ENCODE measurements at places on chromosomes 2 and 18.

GRCh38 chr2:26503231-26503880 lies 25.4 kb upstream of the OTOF start:
- peak; percentile 78 for DNase-seq

- DNase-seq = no peak
Observed at GRCh38 chr2:221691571-221691970, 119.5 kb upstream of the EPHA4 start.

- no peak for DNase-seq
Observed at GRCh38 chr18:57833441-57834101, 30.5 kb upstream of the ATP8B1 start.

DNA sequence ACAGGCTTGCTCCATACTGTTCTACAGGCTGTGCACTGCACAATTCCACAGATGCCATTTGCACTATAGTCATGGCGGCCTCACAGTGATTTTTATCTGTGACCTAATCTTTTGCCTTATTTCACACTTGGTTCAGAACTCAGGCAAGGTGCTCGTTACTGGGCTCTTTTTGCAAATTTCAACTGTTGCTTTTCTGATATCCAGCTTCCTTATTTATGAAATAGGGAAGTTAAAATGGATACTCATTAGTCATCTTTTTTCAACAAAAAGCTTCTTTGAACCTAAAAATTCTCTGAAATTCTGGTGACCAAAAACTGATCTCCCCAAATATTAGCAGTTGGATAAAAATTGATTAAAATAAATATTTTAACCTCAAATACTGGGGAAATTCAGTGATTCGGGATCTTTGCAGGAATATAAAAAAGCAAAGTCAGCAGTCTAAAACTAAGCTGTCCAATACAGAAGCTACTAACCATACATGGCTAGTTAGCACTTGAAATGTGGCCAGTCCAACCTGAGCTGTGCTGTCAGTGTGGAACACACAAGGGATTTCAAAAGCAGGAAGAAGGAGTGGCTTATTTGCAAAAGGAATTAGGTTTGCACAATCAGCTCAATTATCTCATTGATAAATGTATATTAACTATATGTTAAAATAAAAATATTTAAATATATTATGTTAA lies 134.4 kb downstream of the COL4A4 start:
- DNase-seq = no peak

DNA sequence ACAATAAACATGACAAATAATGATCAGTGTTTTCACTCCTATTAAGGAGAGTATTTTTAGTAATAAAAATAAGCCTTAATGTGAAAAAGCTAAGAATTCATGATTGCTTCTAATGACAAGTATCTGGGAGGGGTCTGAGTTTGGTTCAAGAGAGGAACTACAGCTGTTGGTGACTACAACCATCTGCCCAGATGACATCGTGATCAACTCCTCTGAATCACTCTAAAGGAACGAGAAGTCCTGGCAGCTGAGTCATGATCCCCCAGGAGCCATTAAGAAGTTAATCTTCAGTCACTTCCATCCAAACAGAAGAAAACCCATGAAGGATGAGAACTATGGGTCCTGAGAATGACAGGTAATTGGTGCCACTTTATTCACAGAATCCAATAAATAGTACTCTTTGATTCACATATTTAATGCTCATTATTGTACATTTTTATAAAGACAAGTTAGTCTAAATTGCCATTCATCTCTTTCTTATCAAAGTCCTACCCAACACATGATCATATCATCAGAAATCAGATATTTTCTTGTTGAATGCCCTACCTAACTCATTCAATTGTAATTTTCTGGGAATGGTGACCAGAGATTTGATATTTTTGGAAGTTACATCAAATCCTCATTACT lies 6.8 kb downstream of the TFPI start:
- DNase-seq = no peak

DNA sequence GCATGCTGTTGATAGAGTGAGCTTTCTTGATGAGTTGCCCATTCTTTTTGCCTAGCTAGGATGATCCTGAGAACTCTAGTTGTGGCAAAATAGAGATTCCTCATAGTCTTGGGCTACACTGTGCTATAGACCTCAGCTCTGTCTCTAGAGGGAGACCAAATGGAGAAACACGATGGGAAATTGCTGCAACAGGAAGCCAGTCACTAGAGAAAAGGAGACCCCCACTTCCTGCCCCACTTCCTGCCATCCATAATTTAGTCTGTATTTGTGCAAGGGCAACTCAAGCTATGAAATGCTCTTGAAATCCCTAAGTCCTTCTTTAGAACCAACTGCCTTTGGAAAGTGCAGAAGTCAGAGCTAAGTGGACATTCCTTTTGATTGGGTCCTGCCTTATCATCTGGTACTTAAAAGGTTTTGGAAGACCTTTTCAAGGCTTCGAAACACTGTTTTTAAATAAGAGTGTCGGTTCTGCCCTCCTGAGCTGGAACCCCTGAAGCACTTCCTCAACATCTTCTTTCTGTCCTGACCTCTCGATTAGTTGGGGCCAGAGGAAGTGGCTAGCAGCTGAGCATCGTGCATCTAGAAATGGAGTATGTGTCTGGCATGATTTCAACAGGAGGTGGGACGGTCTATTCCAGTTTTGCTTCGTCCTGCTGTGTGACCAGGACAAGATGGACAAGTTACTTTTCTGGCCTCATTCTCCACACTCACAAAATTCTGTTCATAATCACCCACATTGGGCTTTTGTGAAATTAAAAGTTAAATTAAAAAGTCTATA lies 8.6 kb upstream of the KCNE4 start:
- DNase-seq = no peak

DNA sequence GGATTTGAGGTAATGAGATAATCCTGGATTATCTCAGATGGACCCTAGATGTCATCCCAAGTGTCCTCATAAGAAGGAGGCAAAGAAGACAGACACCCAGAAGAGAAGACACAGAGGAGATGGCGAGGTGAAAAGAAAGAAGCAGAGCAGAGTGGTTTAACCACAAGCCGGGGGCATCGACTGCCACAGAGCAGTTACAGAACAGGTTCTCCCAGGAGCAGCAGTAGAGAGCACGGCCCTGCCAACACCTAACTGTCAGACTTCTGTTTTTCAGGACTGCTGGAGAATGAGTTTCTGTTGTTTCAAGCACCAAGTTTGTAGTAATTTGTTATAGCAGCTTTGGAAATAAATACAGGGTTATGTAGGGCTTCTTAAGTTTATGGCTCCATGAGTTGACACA lies 437.0 kb downstream of the THSD7B start:
- no peak for DNase-seq

DNA sequence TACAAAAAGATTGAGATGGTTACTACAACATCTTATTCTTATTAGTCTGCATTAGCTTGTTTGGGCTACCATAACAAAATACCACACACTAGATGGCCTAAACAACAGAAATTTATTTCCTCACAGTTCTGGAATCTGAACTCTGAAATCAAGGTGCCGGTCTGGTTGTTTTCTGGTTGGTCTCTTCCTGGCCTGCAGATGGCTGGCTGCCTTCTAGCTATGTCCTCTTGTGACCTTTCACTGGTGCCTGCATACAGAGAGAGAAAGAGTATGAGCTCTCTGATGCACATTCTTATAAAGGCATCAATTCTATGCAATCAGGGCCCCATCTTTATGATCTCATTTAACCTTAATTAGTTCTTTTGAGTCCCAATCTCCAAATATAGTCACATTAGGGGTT lies 696.5 kb downstream of the TDRD15 start:
- no peak for DNase-seq

- DNase-seq = no peak
Observed at GRCh38 chr2:110946902-110947301, 173.8 kb upstream of the BCL2L11 start.

DNA sequence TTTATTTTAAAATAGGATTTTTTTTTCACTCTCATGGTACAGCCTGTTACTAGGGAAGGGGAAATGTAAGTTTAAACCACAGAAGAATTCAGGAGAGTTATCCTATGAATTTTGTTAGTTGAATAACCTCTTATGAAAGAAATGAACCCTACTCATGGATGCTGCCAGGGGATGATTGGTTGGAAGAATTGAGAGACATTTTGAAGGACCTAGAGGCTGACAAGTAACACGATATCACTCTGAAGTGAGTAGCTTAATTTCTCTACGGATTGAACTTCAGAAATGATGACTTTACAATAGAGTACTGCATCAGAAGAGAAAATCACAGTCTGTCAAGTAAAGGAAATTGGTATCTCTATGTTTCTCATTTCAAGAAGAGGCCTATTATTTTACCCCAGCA lies 1346.2 kb downstream of the SUCLG1 start:
- no peak for DNase-seq

DNA sequence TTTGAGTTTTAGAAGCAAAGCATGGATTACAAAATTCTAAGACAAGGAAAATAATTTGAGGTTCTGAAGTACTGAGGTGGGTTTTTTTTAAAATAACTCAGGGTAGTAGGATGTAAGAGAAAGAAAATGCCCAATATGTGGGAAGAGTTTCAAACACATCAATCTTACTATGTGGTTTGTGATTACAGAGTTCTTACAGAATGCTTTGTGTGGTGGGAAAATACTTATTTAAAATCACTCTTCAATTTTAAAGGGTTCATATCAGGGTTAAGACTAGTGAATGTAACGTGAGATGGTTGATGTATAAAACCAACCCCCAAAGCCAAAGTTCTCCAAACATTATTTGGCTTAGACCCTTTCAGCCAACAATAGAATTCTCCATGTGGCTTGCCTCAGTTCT lies 173.5 kb downstream of the UBE2E3 start:
- no peak for DNase-seq

GRCh38 chr18:78099979-78100588 lies 850.4 kb downstream of the GALR1 start:
- DNase-seq = no peak

DNA sequence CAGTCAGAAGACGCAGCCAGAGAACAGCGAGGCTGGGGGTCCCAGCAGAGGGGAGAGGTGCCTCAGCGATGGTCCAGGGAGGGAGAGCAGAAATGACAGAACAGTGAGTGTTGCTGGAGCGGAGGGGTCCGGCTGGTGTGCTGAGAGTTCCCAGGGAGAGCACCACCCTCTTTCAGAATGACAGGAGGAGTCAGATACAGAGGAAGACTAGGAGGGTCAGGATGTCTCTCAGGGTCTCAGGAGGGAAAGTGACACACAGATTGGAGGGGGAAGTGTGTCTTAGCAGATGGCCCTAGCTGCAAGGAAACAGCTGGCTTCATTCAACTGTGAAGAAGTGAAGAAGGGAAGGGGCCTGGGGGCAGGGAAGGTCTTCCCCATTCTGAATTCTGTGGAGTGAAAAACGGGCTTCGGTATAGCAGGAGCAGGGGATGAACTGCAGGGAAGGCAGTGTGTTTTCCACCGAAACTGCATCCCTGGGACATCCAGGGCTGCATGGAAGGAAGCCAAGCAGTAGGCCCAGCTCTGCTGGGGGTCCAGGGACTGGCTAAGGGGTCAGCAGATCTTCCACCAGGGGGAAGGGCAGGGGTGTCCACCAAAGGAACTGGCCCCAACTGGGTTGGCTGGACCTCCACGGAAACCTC lies 90.0 kb upstream of the OTOS start:
- no peak for DNase-seq

DNA sequence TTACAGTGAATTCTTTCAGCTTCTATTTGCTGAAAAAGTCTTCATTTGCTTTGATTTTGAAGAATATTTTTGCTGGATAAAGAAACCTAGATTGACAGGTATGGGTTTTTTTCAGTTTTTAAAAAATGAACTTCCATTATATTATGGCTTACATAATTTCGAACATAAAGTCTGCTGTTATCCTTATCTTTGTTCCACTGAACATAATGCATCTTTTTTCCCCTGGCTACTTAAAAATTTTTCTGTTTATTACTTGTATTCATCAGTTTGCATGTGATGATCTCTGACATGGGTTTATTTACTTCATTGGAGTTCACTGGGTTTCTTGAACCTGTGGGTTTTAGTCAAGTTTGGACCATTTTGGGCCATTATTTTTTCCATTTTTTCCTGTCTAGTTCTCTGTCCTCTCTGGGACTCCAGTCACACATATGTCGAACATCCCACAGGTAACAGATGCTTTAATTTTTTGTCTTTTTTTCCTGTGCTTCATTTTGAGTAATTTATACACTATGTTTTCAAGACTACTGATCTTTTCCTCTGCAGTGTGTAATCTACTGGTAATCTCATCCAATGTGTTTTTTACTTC lies 33.1 kb downstream of the SEC11C start:
- DNase-seq = no peak

- peak; percentile 59 for DNase-seq
Observed at GRCh38 chr2:130336877-130337734, 5.6 kb upstream of the IMP4 start.

DNA sequence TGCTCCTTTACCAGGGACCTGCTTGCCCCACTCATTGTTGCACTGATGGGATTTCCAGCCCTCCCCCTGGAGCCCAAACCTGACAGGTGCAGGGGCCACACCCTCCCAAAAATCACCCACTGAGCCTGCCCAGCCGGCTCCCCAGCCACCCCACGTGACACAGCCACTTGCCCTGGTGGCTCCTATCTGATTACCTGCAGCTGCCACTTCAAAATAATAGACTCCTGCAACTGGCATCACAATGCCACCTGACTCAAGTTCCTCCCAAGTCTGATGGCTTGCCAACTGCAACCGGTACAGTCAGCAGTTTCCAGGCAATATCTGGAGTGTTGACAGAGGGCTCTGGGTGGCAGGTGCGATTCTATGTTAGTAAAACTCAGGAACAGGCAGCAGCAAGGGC lies 66.2 kb downstream of the CRACDL start:
- DNase-seq = no peak

GRCh38 chr2:44063033-44063432 lies 67.2 kb upstream of the LRPPRC start:
- DNase-seq = no peak

DNA sequence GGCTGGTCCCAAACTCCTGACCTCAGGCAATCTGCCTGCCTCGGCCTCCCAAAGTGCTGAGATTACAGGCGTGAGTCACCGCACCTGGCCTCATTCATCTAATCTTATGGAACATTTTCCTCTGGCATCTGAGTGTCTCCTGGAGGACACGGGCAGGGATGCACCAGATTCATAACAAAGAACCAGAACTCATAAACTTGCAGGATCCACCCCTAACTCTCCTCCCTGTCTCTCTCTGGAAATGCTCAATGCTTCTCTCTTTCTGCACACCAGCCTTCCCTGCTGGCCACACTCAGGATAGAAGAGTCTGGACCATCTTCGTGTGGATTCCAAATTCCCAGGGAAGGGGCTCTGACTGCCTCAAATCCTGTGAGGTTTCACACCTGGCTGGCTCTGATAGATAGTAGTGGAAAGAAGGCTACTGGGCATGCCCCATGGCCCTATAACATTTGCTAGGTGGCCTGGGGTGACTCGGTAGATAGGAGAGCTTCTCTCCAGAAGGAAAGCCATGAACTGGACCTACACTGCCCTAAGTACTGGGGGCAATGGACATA lies 483.2 kb upstream of the GYPC start:
- DNase-seq = no peak

- no peak for DNase-seq
Observed at GRCh38 chr2:231923951-231924888, 2.0 kb downstream of the NPPC start.

GRCh38 chr2:215487002-215487372 lies 51.1 kb upstream of the FN1 start:
- DNase-seq = no peak

DNA sequence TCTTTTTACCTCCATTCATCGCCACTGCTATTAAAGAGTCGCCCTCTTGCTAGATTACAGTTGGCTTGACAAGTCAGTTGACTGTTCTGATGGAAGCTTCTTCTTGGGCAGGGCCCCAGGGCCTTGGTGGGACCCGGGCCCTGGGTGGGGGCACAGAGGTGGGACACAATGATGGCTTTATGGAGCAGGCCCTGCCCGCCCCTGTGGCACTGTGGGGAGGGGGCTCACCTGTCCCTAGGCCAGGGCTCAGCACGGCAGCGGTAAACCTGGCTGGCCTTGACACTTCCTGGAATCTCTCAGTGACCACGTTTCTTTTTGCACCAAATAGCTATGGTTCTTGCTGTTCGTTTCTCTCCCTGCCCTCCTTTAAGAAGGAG lies 4.9 kb upstream of the HS6ST1 start:
- DNase-seq = peak; percentile 18

Measured in activated CD4-positive, CD25-positive, alpha-beta regulatory T cell treated with anti-CD3 and anti-CD28 coated beads, Interleukin-2, amount 50 U/mL, for 72 hours (primary cell).